DMS 273 treated with DMSO at 0.1 percent for 48 hours (cell line): ENCODE measurements at places on chromosomes 1 and 21.

GRCh38 chr1:147600119-147601111 is 59.1 kb downstream of the BCL9 start:
- no peak for DNase-seq

DNA sequence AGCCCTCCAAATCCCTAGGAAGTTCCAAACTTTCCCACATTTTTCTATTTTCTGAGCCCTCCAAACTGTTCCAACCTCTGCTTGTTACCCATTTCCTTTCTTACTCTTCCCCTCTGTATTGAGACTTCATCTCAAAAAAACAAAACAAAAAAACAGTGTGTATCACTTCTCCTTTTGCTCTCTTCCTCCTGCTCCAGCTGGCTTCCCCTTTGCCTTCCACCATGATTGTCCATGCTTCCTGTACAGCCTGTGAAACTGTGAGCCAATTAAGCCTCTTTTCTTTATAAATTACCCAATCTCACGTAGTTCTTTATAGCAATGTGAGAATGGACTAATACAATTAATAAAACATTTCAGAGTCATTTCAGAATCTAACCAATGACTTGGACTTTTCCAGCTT is 69.6 kb upstream of the KRTAP19-8 start:
- no peak for DNase-seq

DNA sequence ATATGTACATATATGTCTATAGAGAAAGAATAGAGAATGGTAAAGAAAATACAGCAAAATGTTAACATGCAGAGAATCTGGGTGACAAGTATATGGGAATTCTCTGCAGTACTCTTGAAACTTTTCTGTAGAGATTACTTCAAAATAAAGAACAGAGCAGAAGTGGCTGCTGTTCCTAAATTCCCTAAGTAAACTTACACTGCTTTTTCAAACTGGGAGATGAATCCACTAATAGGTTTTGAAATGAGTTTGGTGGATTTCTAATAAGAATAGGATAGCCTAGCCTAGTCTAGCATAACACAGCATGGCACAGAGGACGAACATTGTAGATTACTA is 450 bp upstream of the CR2 start:
- DNase-seq = no peak

GRCh38 chr1:206923009-206923960 is 1.5 kb upstream of the FCMR start:
- DNase-seq = no peak

- no peak for DNase-seq
These were observed 2.5 kb downstream of the COL6A2 start for GRCh38 chr21:46100426-46100825.

DNA sequence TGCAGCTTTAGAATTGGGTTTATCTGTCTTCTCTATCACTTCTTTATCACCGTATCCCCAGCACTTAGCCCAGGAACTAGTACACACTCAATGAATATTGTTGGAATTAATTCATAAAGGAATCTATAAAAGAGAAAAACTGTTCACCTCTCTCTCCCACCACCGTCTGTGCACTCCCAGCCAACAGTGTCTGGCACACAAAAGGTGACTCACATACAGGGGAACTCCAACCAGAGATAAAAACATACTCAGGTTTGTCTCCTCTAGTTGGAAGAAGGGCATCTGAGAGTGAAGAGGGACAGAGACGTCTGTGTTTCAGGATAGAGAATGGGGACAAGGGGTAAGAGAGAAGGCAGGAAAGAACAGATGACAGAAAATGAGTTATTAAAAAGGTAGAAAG is 10.0 kb downstream of the ITLN1 start:
- no peak for DNase-seq

GRCh38 chr21:34559089-34559631 is 47.1 kb upstream of the KCNE1 start:
- DNase-seq = no peak

- DNase-seq = no peak
These were observed 212.3 kb downstream of the KAZN start for GRCh38 chr1:14810595-14811361.

GRCh38 chr1:228101994-228102790 is 933 bp downstream of the C1orf35 start:
- no peak for DNase-seq

GRCh38 chr1:180947901-180948640 is 35.4 kb downstream of the KIAA1614 start:
- no peak for DNase-seq

DNA sequence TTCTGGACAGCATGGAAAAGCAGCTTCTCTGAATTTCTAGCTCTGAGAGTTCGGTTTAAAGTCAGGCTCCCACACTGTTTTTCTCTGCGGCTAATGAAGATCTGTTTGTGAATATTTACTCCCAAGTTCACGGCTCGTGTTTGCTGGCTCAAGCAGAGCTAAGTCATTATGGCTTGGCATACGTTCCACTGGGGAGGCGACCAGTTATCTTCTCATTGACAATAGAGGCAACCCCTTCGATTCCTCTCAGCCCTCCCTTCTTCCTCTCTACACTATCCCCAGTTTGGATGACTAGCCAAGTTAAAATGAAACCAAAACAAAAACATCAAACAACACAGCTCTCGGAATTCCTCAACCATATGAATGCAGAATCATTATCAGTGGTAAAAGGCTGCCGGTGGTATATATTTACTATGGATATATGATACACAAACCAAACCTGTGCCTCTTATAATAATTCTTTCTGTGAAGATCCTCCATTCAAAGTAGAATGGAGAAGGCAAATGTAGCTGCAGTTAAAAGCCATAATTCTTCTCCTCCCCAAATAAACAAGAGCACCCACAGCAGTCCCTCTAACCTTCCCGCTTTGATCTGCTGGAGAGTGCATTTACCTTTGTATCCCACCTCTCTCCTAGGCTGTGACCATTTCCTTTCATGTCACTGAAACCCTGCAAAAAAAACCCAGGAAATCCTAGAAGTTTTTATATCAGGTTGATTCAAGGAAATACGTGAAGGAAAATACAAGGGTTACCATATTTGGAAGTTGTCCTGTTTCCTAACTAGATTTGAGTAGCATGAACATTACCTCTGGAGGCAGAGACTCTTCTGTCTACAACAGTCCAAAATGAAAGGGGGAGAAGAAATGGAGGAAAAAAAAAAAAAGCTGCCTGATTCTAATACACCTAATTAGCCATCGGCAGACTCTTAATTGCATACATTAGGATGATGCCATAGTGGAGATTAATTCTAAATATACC is 108.3 kb upstream of the USH2A start:
- no peak for DNase-seq

DNA sequence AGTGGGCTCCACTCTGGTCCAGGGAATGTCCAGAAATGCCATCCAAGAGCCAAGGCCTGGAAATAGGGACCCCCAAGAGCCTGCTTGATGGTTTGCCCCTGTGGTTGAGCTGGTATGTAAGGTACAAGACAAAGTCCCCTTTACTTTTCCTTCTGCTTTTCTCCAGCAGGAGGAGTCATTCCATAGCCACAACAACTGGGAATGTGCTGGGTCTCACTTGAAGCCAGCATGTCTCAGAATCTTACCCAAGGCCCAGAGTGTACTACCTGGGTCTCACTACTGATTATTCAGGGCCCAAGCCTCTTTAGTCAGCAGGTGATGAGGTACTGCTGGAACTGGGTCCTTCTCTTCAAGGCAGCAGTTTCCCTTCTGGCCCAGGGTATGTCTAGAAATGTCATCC is 62.1 kb upstream of the CD55 start:
- DNase-seq = no peak

GRCh38 chr1:51453010-51453409 is 66.1 kb downstream of the EPS15 start:
- no peak for DNase-seq

GRCh38 chr1:43315963-43316737 is 15.4 kb downstream of the TIE1 start:
- no peak for DNase-seq

DNA sequence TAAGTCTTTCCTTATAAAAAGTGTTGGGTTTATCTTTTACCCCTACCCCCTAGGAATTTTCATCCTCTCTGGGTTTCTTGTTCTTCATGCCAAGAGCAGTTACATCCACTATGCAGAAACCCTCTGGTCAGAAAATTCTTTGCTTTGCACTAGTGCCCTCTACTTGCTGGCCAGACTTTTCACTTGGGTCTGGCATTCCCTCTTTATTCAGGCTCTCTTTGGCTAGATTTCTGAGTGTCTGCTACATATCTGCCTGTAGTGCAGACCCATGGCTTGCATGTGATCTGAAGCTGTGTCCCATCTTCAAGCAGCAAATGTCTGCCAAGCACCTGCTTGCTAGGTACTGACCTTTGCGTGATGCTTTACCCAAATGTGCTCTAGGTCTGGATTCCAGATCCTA is 237.0 kb downstream of the GPATCH2 start:
- DNase-seq = no peak

DNA sequence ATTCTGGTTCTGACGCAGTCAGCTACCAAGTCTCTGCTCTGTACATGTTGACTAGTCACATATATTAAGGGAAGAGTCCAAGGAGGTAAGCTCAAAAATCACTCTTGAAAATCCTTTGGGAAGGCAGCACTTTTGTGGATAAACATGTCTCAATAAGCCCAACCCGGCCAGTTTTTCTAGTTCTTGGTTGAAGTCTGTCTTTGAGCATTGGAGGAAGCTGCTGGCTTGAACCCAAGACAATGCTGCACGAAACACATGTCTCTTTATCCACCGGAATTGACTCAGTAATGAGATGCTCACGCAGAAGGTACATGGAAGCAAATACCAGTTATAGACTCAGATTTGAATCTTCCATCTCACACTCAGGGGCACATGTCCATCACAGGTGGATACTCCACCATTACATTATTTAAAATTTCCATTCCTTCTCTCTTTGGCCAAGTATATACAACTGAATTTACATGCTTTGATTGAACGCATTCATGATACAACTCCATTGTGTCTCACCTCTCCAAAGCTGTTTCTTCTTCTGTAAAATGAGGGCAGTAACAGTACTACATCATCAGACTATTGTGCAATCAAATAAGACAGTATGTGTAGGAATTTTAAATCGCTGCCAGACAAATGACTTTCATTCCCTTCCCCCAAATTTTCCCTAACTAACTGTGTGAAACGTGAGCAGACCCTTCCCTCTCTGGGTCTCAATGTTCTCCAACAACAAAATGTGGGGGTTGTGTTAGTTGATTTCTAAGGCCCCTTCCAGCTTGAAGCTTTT is 9.6 kb upstream of the GUCA2A start:
- no peak for DNase-seq
